CD4-positive, alpha-beta T cell (primary cell): ENCODE measurements at places on chromosomes 16 and 17.

DNA sequence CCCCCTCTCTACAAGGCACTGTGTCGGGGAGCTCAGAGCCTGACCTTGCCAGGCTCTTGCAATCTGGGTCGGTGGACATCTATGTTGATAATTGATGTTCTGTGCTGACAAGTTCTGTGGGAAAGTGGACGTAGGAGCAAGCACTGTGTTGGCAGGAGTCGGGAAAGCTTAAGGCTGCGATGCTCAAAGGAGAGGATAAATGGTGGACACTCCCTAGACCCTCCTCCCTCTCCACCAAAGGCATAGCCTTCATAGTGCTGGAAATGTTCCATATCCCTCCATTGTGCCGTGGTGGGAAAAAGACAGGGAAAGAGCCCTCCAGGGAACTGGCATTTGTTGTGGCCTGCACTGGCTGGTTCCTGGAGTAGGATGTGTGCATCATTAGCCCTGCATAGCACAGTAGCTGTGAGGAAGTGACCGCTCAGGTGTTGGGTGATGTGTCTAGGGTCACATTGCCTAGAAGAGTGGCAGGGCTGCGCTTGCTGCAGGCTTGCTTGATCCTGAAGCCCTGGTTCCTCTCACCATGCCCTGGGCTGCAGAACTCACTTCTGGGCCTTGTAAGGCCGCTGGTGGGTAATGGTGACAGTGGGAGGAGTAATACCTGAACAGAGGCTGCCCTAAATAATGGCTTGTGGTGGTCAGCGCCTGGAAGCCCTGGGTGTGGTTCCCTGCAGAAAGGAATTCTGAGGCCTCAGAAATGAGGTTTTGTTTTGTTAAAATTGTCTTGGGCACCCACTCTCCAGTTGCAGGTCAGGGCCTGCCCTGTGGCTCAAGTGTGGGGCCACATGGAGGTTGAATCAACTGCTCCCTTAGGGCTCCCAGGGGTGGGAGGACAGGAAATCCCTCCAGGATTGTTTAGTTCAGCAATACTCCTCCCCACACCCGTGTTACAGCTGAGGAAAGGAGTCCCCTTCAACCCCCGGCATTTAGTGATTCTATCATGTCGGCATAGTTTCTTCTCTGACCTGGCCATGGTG is 62.6 kb downstream of the KSR1 start:
- DNase-seq, result no peak

- no peak for DNase-seq
Measured at GRCh38 chr17:40448213-40448638, 5.0 kb downstream of the IGFBP4 start.

- no peak for DNase-seq
Measured at GRCh38 chr16:82119405-82119804, 50.6 kb downstream of the MPHOSPH6 start.

DNA sequence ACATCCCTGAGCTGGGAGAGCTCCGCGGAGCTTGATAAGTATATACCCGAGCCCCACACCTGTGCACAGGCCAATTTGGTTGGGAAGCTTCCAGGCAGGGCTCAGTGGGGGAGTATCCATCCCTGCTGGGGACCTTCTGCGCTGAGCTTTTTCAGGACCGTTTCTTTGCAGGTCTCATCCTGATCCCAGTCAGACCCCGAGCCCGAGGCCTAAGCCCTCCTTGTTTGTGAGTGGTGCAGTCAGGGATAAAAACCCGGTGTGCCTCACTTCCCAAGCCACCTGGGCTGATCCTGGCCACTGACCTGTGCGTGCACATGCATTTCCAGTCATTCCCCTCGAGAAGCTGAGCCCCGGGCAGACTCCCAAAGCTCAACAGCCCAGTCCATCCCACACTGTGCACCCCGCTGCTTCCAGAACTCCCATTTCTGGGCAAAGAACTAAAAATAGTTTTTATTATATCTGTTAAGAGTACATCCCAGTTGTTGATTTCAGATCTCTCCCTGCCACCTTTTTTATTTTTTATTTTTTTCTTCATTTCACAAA is 27.3 kb upstream of the NAT9 start:
- no peak for DNase-seq

- DNase-seq, result no peak
Measured at GRCh38 chr17:59002126-59002525, 104.6 kb downstream of the TRIM37 start.

DNA sequence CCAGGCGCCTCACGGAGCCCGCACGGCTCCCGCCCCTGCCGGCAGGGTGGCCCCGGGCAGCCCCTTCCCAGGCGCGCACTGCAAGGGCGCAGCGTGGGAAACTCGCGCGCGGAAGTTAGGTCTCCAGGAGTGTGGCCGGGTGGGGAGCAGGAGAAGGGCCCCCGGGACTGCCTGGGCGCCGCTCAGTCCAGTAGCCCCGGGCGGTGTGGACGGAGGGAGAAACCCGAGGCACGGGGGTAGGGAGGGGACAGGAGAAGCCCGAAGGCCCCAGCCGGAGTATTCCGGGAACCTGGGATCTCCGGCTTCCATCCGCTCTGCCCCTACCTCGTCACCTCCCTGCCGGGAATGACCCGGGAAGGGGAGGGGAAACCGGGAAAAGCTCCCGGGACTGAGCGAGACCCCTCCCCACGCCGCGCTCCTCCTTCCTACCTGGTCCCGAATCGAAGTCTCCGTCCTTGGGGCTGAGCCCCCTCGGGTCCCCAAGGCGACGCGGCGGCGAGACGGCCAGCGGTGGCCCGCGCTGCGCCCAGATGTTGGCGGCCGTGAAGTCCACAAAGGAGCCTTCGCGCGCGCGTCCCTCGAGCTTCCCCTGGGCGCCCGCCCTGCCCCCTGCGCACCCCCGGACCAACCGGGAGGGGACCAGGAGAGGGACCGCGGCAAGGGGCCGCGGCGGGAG is 418 bp downstream of the SOCS3 start:
- DNase-seq, result no peak

GRCh38 chr17:63289931-63290330 is 156.2 kb downstream of the CYB561 start:
- no peak for DNase-seq

- peak; percentile 15 for DNase-seq
Measured at GRCh38 chr17:51154176-51154575, 817 bp downstream of the NME1 start.

DNA sequence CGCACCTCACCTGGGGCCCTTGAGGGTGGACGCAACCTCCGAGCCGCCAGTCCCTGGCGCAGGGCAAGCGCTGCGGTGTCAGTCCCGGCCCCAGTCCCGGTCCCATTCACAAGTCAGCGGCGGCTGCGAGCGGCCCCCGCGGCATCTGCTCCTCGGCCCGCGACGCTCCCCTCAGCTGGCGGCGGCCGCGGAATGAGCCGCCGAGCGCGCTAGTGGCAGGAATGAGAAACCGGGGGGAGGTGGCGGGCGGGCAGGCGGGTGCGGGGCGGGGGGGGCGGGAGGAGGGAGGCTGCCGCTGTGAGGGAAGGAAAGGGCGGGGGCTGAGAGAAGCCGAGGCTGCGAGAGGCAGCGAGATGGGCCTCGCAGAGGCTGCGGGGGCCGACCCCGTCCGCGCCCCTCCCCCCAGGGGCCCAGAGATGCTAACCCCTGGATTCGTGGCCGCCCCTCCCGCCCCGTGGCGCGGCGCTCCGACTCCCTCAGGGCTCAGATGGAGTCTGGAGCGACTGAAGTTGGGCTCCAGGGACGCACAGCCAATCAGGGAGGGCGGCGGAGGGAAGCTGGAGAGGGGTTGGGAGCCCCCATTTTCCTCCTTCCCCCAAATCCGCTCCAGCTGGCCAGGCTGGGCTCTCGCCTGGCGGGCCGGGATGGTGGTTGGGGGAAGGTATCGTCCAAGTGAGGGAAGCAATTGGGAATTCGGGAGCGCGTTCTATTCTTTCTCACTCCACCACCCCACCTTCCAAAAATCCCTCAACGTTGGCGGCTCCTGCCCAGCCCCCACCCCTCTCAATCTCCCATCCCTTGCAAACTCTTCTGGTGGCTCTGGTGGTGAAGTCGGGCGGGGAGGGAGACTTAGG is at the start of gene CDH11:
Gene CDH11, minus strand, starts transcription at position 194 of the 854 bp plus-strand sequence. CDS start 117,194 bp downstream, outside the sequence.
- DNase-seq, result no peak

GRCh38 chr17:50949989-50950877 is 84.1 kb upstream of the TOB1 start:
- DNase-seq, result peak; percentile 80

DNA sequence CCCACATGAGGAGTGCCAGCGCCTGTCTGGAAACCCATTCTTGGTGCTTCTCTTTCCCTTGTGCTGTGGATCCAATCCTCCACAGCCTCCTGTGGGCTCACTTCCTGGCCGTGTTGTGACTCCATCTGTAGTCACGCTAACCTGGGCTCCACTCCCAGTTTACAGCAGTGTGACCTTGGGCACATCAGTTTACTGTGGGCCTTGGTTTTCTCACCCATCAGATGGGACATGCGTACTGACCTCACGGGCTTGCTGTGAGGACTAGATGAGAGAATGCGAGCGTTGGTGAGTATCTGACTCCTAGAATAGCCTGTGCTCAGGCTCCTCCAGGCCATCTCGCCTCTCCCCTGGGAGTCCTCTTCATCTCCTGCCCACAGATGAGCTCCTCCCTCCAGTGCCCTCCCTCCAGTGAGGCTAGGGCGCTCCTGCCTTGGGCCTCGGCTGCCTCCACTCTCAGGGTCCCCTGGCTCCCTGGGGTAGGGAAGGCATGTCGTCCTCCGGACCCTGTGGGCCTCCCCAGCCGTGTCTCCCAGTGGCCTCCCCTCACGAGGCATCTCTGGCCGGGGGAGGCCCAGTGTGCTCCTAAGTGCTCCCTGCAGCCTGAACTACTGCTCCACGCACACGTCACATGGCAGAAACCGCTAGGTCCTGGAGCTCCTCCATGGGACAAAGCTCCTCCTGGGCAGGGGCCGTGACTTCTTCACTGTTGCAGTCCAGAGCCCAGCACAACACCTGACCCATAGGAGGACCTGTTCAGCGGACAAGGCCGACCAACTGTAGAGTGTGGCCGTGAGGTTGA is 5.2 kb upstream of the FOXJ1 start:
- no peak for DNase-seq

- no peak for DNase-seq
Measured at GRCh38 chr17:7260151-7260550, 2.1 kb downstream of the CLDN7 start.

- DNase-seq, result no peak
Measured at GRCh38 chr16:5634666-5635180, 537.1 kb upstream of the EEF2KMT start.

DNA sequence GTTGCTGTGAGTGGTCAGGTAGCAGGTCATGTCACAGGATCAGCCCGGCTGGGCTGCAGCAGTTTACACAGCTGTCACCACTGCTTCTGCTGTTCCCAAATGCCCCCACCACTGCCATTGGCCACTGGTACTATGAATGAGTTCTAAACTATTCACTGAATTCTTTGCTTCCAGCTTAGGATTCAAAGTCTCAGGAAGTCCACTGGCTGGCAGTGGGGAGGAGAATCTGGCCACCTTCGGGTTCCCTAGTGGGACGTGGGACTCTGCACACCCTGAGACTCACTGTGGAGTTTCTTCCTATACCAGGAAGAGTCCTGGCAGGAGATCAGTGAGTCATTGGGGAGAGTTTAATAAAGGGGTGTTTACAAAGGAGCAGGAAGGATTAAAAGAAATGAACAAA is 6.9 kb downstream of the MT1X start:
- no peak for DNase-seq

DNA sequence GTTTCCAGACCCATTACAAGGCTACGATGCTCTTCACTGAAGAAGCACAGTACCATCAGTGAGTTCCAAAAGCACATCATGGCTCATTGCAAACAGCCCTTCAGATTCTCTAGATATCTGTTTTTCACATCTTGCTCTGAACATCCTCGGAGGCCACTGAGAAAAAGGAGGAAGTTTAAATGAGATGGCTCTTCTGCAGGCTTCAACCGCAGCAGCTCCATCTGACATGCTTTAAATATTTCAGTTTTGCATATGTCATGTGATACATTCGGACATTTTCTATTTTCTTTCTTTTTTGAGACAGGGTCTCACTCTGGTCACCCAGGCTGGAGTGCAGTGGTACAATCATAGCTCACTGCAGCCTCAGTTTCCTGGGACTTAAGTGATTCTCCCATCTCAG is 396.8 kb downstream of the NPIPA8 start:
- DNase-seq, result no peak

DNA sequence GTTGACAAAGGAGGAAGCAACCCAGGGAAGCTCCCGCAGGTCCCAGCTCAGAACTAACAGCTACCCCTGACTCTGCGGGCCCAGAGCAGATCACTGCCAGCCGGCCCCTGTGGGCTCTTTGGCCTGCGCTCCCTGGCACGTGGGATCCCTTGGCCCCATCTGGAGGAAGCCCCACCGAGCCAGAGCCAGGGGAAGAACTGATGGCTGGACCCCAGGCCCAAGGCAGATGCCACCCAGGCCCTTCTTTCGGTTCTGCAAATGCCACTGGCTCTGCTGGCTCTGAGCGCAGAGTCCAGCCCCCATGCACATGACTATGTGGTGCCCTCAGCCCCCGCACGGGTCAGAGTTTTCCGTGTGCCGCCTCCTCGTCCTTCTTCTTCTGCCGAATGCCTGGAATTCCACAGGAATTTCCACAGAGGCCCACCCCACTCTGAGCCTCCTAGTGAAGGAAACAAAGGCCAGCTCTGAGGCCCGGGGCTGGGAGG is 35.8 kb upstream of the SNN start:
- DNase-seq, result no peak

DNA sequence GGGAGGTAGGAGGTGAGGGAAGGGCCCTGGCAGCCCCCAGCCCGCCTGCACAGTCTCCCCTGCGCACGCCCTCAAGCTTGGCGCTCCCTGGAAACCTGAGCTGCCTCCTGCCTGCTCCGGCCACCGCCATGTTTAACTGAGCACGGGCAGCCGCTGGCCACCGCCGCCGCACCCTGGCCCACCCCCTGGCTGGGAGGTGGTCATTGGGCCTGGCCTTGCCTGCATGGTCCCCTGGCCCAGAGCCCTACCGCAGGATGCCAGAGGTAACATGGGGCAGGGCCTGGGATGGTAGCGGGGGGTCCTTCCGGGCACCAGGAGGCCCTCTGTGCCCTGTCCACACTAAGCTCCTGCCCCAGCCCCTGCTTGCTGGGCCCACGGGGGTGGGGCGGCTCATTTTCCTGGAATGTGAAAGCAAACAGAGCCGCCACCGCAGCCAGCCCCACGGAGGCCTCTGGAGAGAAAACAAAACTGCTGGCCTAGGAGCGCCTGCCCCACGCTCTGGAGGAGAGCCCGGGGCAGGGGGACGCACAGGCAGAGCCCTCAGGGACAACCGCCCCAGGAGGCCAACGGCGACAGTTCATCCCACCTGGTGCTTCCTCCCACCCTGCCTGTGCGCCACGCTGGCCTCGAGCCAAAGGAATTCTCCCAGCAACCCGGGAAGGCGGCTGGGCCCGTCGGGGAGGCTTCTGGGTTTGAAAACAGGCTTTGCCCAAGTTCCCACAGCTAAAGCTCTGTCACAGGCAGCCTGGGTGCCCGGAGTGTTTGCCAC is 8.9 kb downstream of the NHERF2 start:
- DNase-seq, result no peak

GRCh38 chr16:80390046-80390445 is 150.7 kb upstream of the DYNLRB2 start:
- no peak for DNase-seq

GRCh38 chr16:11611871-11612664 is 25.3 kb upstream of the LITAF start:
- DNase-seq, result no peak

- no peak for DNase-seq
Measured at GRCh38 chr17:48588528-48588927, 1.5 kb downstream of the HOXB3 start.

GRCh38 chr17:47945529-47946508 is 4.4 kb downstream of the PNPO start:
- DNase-seq, result no peak

- no peak for DNase-seq
Measured at GRCh38 chr17:73099511-73099910, 7.0 kb upstream of the SLC39A11 start.

GRCh38 chr17:76742958-76743357 is 5.0 kb downstream of the MFSD11 start:
- no peak for DNase-seq
